ENCODE measurements at places on chromosomes 3 and 15.

DNA sequence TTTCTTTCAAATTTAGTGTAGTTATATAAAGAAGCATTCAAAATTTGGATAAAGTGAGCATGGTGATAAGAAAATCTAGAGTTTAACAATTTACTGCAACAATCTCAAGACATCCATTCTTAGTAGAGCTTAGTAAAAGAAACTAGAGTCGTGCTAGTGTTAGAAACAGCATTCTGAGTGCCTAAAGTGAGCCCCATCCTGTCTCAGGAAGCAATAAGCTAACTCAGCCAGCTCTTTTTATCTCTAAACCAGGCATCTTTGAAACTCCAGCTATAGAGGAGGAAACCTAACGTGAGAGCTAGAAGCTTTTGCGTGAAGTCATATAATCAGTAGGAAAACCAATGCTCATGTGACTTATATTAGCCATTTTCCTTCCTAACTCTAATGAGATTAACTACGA, 1187.1 kb upstream of the EPHA6 start:
- DNase-seq = no peak

DNA sequence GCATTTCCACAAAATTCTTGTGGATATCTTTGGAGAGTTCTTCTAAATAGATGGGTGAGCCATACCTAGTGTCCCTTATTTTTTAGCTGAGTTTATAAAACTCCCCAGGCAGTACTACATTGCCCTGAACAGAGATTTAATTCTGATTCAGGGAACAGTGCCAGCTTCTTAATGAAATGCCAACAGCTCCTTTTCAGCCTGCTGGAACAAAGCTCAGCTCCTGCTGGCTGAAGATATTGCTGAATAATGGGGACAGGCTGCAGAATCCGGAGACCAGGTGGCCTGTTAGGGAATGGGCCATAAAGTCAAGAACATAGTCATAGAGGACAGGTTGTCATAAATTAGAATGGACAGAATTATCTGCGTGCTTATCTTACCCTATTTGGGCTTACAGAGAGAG, 8.9 kb downstream of the HGD start:
- DNase-seq = no peak

- DNase-seq = no peak
Measured at GRCh38 chr3:15531346-15531745, 9.8 kb upstream of the COLQ start.

GRCh38 chr3:22951910-22952309, 251.2 kb upstream of the UBE2E2 start:
- DNase-seq = no peak

GRCh38 chr3:191340966-191341365, 10.6 kb upstream of the UTS2B start:
- DNase-seq = no peak

DNA sequence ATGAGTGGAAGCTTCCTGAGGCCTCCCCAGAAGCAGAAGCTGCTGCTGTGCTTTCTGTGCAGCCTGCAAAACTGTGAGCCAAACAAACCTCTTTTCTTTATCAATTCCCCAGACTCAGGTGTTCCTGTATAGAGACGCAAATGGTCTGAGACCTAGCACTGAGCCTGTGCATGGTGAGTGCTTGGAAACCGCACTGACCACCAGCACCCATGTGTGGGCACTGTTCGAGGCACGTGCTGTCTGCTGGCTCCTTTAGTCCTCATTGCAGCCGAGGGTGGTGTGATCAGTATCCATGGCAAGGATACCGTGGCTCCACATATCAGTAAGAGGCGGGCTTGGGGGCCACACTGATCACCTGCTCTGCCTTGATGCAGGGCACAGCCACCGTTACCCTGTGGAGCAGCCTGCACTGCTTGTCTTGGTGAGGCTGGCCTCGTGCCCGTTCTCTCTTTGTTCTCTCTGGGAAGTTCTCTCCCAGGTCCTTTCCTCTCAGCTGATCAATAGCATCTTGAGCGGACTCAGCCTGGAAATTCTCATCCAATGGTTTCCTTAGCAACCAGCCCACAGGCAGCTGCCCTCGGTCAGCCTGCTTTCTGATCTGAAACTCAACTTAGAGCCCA, 101.0 kb downstream of the PLXNA1 start:
- no peak for DNase-seq

GRCh38 chr15:70647396-70647795, 116.0 kb downstream of the UACA start:
- DNase-seq = no peak

GRCh38 chr15:78064544-78064943, 13.0 kb downstream of the TBC1D2B start:
- DNase-seq = no peak

DNA sequence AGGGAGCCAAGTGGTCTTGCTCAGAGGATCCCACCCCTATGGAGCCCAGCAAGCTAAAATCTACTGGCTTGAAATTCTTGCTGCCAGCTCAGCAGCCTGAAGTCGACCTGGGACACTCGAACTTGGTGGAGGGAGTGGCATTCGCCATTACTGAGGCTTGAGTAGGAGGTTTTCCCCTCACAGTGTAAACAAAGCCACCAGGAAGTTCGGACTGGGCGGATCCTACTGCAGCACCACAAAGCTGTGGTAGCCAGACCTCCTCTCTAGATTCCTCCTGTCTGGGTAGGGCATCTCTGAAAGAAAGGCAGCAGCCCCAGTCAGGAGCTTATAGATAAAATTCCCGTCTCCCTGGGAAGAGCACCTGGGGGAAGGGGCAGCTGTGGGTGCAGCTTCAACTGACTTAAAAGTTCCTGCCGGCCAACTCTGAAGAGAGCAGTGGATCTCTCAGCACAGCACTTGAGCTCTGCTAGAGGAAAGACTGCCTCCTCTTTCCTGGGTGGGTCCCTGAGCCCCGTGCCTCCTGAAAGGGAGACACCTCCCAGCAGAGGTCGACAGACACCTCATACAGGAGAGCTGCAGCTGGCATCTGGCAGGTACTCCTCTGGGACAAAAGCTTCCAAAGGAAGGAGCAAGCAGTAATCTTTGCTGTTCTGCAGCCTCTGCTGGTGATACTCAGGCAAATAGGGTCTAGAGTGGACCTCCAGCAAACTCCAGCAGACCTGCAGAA, 576.3 kb upstream of the NECTIN3 start:
- no peak for DNase-seq

DNA sequence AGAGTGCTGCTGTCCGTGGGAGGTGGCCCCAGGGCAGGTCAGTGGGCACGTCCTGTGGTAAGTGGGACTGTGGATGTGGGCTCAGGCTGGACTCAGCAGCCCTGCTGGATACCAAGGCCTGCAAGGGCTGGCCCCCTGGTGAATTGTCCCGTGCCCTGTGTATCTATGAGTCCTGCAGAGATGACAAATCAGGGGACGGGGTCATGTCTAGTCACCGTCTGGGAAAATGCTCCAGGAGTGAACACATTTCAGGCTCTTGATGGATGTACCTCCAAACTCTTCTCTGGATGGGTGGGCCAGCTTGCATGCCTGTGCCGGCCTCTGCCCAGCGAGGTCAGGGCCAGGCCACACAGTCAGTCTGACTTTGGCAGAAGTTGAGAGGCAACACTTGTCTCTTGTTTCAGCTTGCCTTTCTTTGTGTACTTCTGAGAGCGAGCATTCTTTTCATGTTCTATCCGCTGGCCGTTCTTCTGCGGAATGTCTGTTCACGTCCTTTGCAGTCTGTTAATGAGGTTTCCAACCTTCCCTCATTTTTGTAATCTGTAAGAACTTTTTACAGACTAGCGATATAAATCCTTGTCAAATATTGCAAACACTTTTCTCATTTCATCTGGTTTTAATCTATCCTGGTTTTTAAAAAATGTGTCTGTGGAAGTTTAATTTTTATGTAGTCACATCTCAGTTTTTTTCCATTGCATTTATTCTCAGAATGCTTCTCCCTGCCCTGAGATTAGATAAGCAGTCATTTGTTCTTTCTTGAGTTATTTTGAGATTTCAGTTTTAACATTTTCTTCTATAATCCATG, 11.4 kb upstream of the STAB1 start:
- DNase-seq = no peak

- no peak for DNase-seq
Measured at GRCh38 chr3:177190756-177191681, 6.3 kb downstream of the TBL1XR1 start.

DNA sequence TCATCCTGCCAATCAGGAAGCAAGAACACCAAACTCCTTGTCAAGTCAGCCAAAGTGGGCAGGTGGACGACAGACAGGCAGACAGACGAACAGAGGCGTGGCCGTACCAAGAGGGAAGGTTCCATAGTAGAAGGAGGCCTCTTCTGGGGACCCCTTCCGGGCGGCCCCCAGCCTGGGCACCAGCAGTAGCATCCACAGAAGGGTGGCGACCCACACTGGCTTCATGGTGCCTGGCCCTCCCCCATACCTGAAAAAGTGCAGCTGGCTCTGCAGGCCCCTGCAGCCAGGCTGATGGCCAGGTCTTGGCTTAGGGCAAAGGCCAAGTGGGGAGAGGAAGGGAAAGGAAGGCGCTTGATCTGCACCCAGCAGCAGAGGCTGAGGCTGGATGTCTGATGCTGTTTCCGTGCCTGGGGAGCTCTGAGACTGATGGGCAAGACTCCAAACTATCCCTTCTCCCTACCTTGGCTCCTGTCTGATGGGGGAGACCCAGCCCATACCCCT, 607 bp downstream of the LCTL start:
- DNase-seq = no peak

GRCh38 chr3:23519314-23520208, 286.2 kb upstream of the UBE2E1 start:
- DNase-seq = no peak

GRCh38 chr3:185788292-185788691, 36.5 kb downstream of the IGF2BP2 start:
- no peak for DNase-seq

DNA sequence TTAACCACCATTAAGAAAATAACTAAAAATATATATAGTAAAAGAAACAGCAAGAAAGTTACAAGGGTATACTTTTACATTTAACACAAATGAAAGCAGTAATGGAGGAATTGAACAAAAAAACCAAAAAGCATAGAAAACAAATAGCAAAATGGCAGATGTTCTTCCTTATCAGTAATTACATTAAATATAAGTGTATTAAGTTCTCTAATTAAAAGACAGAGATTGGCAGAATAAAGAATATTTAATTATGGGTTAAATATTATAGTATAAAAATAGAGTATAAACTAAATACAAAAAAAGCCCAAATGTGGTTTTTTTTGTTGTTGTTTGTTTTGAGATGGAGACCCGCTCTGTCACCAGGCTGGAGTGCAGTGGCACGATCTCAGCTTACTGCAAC, 20.5 kb downstream of the EHHADH start:
- no peak for DNase-seq

- no peak for DNase-seq
Measured at GRCh38 chr3:106691476-106691875, 685.8 kb upstream of the CCDC54 start.

DNA sequence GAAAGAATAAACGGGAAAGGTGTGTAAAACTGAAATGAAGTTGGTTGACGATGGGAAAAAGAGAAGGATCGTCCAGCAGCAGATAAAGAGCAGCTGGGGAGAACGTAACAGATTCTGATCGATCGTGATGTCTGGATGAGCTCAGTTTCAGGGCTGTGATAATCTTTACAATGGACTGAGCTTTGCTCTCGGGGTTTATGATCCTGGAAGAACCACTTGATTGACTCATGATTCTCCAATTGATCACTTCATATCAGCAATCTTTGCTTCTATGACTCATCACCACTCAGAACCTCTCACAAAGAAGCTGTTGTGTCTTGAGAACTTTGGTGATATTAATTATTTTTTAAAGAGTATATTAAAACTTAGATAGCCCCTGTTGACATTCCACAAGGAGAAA, 690.7 kb downstream of the TUSC7 start:
- no peak for DNase-seq

DNA sequence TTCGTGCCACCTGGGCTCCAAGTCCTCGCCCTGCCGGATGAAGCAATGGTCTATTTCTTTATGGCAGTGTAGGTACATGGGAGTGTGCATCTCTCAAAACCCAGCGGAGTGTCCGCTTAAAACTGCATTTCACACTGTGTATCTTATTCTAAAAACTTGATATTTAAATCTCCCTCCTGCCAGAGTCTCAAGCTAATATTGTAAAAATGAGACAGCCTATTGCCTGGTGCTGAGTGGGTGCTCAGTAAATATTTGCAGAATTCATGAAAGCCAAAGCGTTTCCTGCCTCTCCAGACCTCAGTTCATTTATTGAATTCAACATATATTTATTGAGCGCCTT, 330 bp upstream of the TBC1D2B start:
- DNase-seq = no peak

- no peak for DNase-seq
Measured at GRCh38 chr3:30131191-30131590, 475.2 kb upstream of the TGFBR2 start.
